ENCODE measurements at places on chromosomes 12 and 14.

- no peak for DNase-seq
Measured at GRCh38 chr12:64172143-64172970, 49.7 kb downstream of the KICS2 start.

GRCh38 chr14:93592786-93593185 lies 162.0 kb downstream of the UNC79 start:
- no peak for DNase-seq

DNA sequence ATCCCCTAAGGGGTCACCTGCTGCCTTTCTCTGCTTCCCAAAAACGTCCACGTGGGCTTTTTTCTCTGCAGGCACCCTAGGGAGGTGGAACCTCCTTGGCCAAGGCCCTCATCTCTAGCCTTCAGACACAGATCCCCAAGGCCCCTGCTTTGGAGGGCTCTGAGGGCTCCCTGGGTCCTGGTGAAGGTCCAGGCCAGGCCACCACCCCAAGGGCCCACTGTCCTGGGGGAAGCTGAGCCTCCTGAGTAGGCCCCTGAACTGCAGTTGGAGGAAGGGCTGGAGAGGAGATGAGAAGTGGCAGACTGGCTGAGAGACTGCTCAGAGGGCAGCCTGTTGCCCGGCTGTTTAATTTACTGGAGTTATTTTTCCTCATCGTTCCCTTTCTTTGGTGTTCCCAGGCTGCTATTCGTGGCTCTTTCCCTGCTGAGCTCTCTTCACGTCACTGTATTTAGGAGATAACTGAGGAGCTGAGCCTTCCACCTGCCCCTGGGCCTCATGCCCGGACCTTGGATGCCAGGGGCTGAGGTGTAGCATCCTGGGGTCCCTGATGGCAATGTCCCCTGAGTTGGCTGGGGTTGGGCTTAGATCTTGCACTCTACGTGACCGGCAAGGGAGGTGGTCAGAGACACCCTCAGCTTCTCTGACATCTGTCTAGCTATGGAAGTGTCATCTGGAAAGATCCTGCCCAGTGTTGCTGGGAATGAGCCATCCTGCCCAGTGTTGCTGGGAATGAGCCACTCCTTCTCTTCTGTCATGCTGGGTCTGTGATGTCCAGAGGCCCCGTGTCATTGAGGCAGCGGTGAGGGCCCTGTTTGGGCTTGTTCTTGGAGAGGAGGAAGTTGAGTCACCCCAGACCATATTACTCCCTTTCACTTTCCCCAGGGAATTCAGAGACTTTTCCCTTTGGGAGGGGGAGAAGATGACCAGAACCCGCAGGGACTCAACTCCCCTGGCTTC lies 139.8 kb downstream of the TSPAN9 start:
- peak; percentile 43 for DNase-seq

- no peak for DNase-seq
Measured at GRCh38 chr12:22332202-22332601, 2.3 kb downstream of the ST8SIA1 start.

DNA sequence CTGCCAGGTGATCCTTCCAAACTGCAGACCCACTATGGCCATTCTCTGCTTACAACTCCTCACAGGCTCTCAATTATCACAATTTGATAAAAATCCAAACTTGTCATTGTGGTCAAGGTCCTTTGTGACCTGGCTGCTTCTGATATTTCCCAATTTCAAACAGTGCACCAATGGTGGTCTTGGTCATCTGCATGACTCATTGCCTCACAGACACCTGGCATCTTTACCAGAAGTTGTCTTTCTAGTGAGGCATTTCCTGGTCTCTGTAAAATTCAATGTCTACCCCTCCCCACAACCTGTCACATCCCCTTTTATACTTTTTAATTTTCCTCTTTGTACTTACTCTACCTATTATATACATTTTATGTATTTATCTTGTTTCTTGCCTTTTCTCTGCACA lies 17.8 kb upstream of the PAPOLA start:
- no peak for DNase-seq

DNA sequence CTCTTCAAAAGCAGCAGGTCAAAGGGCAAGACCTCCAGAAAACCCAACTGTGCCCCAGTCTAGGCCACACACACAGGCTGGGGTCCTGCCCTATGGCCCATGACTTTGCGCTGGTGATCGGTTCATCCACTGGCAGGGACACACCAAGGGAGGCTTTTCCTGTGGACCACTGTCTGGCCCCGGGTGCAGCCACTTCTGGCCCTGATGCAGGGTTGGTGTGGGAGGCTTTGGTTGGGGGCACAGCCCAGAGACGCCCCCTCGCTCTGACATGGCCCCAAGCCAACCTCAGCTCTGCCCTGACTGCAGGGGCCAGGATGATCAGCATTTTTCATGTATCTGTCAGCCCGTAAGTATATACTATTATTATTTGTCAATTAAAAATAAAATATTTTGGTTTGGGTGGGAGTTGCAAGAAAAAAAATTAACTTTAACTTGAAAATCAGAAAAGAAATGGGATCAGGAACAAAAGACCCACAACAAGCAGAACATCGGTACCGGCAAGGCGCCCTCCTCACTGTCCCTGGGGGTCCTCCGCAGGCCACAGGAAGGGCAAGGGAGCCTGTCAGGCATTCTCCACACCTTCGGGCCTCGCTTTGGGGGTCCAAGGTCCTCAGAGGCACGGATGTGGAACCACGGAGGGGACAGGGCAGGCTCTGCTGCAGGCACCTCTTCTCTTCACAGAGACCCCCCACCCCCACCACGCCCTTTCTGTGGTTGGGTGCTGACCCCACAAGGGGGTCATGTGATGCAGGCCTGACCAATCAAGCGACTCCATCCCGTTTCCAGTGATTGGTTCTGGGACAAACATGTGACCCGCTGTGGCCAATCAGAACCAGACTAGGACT lies 181.5 kb upstream of the SFSWAP start:
- no peak for DNase-seq

DNA sequence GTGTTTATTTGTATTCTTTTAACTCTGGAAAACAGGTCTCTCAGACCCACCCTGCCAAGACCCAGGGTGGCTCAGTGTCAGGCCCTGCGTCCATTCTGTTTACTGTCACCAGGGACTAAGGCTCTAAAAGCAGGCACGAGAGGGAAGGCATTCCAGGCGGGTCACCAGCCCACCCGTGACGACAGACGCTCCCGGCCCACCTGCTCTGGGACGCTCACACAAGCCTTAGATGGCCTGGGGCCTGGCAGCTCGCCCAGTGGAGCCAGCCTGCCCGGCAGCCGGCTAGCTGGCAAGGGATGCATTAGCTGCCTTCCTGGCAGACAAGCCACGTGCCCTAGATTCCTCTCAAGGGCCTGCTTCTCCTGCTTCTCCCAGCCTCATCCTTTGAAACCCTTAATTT lies 9.2 kb upstream of the NUAK1 start:
- no peak for DNase-seq

- no peak for DNase-seq
Measured at GRCh38 chr14:68079941-68080697, 260.5 kb downstream of the RAD51B start.

DNA sequence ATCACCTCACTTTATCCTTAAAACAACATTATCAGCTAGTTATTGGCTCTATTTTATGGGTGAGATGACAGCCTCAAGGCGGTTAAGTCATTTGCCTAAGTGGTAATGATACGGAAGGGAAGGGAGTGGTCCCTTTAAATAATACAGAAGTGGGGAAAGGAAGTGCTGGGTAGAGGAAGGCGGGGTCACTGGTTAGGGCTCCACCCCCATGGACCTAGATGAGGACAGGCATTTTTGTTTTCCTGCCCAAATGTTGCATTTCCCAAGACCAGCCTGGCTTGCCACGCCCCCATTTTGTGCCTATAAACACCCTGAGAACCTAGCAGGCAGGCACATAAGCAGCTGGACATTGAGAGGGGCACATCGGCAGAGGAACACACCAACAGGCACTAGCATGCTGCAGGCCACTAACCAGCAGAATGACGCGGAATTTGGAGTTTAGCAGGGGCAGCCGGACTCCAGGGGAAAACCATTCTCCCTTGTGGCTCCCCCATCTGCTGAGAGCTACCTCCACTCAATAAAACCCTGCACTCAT lies 100.9 kb downstream of the EPS8 start:
- peak; percentile 83 for DNase-seq

GRCh38 chr12:28489246-28489645 lies 299.0 kb downstream of the CCDC91 start:
- DNase-seq: no peak

DNA sequence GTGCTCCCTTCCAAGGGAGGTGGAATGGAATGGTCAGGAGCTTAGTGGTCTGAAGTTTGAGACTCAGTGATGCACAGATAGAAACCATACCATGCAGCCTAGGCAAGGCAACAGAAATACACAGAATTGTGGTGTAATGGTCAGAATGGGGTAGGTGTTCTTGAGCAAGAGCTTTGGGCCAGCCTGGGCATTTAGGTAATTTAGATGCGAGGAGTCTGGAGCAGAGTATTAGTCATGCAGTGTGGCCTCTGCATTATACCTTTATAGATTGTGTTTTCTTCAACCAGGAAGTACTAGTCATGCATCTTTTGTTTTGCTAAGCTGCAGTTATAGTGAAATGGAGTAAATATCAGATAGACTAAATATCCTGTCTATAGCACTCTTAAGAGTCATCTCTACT lies 118.3 kb downstream of the DAAM1 start:
- DNase-seq: no peak

- no peak for DNase-seq
Measured at GRCh38 chr12:98437806-98438595, 77.4 kb upstream of the TMPO start.

GRCh38 chr12:109804820-109805761 lies 28.1 kb downstream of the TRPV4 start:
- peak; percentile 63 for DNase-seq

DNA sequence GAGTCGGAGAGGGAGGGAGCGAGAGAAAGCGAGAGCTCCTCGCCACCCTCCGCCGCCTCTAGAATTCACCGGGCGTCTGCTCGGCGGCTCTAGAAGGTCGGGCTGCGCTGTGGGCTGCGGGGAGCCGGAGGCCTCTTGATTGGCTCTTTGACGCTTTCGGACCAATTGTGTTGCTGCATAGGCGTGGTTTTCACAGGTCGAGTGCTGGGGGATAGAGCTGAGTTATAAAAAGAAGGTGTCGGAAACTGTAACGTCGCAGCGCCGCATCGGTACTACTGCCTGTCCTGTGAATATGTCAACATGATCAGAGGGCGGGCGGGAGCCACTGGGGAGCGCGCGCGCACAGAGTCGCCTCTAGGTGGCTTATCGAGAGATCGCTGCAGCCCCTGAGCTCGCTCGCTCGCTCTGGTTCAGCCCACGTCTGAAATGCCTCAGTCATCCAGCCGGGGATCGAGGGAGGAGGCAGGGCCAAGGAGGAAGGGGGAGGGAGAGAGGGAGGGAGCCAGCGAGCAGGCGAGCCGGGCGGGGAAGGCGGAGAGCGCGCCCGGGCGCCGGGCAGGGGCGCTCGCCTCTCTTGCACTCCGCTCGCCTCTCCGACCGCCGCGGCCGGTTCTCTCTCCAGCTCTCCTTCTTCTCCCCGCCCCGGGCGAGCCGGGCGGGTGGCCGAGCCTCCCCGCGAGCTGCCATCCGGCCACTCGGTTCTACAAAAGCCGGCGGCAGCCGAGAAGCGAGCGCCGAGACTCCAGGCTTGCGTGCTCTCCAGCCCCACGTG lies at the start of gene TBX3:
Gene TBX3, minus strand, starts transcription at position 78 of the 772 bp plus-strand sequence. CDS start 975 bp downstream, outside the sequence.
- DNase-seq: peak; percentile 94

GRCh38 chr12:31224768-31225448 lies 101.0 kb downstream of the SINHCAF start:
- no peak for DNase-seq

GRCh38 chr14:68770553-68771286 lies 22.1 kb downstream of the ZFP36L1 start:
- no peak for DNase-seq

DNA sequence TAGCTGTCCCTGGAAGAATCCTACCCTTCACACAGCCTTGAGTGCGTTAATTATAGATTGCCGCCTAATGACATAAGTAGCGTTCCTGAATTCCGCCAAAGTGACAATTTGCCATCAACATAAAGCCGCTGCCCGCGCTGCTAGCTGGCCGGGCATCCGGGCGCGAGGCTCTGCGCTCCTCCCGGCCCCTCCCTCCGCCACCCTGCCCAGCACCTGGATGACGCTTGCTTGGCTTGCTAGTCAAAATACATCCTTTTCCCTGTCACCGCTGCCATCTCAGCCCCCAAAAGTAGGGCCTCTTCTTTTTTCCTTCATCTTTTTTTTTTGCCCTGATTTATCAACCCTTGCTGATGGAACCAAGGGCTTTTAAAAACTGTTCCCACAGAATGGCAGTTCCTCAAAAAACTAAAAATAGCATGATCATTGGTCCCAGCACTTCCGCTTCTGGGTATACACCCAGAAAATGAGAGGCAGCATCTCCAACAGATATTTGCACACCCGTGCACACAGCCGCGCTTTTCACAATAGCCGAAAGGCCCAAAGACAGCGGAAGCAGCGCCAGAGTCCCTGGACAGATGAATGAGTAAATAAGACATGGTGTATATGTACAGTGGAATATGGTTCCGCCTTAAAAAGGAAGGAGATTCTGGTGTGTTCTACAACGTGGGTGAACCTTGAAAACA lies 235.2 kb downstream of the BCL11B start:
- no peak for DNase-seq

- no peak for DNase-seq
Measured at GRCh38 chr14:58907803-58908202, 270.0 kb downstream of the DACT1 start.

GRCh38 chr12:115859231-115859630 lies 418.3 kb downstream of the MED13L start:
- no peak for DNase-seq

DNA sequence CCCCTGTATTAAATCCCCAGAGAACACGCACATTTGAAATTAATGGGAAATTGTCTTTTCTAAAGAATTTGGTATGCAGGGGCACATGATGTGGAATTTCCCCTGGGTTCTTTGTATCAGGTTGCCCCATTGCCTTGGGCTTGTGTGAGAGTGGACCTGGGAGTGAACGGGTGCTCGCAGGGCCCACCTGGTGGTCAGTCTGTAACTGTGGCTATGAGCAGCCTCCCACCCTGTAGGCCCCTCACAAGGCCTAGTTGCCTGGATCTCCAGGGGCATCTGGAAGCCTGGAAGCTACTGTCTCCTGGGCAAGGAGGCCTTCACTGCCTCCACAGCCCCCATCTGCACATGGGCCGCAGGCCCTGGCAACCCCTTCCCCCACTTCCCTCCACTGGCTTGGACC lies 96.7 kb downstream of the SLC25A47 start:
- DNase-seq: no peak

DNA sequence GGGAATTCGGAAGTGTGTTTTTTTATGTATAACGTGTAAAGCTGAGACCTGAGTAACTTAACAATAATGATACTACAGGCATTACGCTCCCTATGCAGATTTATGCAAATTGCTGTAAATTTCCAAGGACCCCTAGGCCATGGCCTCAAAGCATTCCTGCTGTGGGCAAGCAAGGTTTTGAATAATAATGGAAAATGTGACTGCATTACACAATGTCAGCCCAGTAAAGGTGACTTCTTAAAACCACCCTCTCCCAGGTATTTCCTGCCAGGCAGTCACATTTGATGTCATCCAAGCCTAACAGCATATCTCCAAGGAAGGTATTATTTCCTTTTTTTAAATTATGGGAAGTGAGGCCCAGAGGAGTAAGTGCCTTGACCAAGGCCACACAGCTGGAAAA lies 621.0 kb downstream of the BCL11B start:
- no peak for DNase-seq

- DNase-seq: no peak
Measured at GRCh38 chr12:71492604-71493003, 53.0 kb downstream of the LGR5 start.

All from ACHN (cell line).